Stimulated activated memory B cell treated with anti-CD40 and anti-IgM and Interleukin-4, amounts not matched to agents 10 μg/mL and 1 μg/mL and 100 μg/mL, for 72 hours (primary cell): ENCODE measurements at places on chromosomes 2 and 18.

GRCh38 chr2:207224381-207224780 lies 58.6 kb upstream of the KLF7 start:
- no peaks in the 10 kb centered on the region for H3K27me3 ChIP-seq
- no peak for ATAC-seq
- H3K27ac ChIP-seq = peak overlapping the region; percentile 69
- H3K4me3 ChIP-seq = no peak overlapping the region
- H3K4me1 ChIP-seq = peaks cover 41% of the 10 kb centered on the region

DNA sequence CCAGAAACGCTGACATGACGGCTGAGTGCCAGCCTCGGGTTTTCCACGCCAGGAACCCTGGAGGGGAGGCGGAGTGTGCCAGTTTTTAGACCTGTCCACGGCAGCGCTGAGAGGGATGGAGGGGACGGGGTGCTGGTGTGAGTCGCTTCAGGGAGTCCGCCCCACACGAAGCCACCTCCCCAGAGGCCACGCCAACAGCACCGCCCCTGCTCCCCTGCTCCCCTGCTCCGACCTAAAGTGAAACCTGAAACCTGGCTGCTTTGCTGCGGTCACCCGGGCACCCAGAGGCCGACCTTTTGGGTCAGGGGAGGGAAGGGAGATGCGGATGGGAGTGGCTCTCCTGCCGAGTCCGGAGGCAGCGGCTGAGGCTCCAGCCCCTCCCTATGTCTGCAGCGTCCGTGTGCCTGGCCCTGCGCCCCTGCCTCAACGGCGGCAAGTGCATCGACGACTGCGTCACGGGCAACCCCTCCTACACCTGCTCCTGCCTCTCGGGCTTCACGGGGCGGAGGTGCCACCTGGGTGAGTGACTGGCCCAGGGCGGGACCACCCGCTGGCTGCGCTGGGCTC lies 38.1 kb downstream of the SNED1 start:
- H3K36me3 ChIP-seq = peaks cover 10% of the 10 kb centered on the region
- H3K4me1 ChIP-seq = peaks cover 55% of the 10 kb centered on the region
- peak overlapping the region; percentile 84 for H3K27ac ChIP-seq
- H3K4me3 ChIP-seq = peak overlapping the region; percentile 92
- ATAC-seq = peak; percentile 85

- no peaks in the 10 kb centered on the region for H3K36me3 ChIP-seq
- no peak overlapping the region for H3K4me3 ChIP-seq
- ATAC-seq = no peak
- H3K27ac ChIP-seq = no peak overlapping the region
- H3K27me3 ChIP-seq = no peaks in the 10 kb centered on the region
Measured at GRCh38 chr2:62499430-62500060, 6.5 kb downstream of the TMEM17 start.

GRCh38 chr2:159091976-159092375 lies 123.5 kb downstream of the TANC1 start:
- H3K36me3 ChIP-seq = peaks cover 8% of the 10 kb centered on the region
- peak overlapping the region; percentile 36 for H3K27ac ChIP-seq
- no peaks in the 10 kb centered on the region for H3K27me3 ChIP-seq
- peak overlapping the region; percentile 2 for H3K4me3 ChIP-seq
- peaks cover 39% of the 10 kb centered on the region for H3K4me1 ChIP-seq

- no peaks in the 10 kb centered on the region for H3K4me1 ChIP-seq
- ATAC-seq = no peak
- H3K4me3 ChIP-seq = no peak overlapping the region
- no peaks in the 10 kb centered on the region for H3K36me3 ChIP-seq
- H3K27me3 ChIP-seq = no peaks in the 10 kb centered on the region
Measured at GRCh38 chr2:159172403-159172802, 114.1 kb downstream of the WDSUB1 start.

DNA sequence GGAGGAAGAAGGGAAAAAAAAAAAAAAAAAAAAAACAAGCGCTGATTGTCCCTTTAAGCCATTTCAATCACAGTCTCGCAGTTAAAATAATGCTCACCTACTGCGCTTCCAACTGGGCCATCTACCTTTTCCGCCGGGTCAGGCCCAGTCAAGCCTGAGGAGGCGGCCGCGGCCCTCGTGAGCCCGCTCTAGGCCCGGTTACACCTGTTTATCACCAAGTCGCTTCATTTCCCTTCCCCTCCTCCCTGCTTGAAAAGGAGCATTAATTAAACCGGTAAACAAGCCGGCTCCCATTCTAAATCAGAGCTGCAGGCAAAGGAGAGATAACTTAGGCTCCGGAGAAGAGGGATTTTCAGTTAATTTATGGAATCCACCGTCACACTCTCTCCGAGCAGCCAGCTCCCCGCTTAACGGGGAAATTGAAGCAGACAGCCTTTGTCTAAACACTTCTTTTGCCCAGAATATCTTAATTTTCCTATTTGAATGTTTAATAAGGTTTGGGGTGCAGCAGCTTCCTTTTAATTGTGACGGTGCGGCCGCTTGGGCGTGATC lies 140.1 kb upstream of the SIX3 start:
- H3K36me3 ChIP-seq = no peaks in the 10 kb centered on the region
- H3K4me3 ChIP-seq = peak overlapping the region; percentile 41
- H3K4me1 ChIP-seq = peaks cover 32% of the 10 kb centered on the region
- no peak overlapping the region for H3K27ac ChIP-seq

DNA sequence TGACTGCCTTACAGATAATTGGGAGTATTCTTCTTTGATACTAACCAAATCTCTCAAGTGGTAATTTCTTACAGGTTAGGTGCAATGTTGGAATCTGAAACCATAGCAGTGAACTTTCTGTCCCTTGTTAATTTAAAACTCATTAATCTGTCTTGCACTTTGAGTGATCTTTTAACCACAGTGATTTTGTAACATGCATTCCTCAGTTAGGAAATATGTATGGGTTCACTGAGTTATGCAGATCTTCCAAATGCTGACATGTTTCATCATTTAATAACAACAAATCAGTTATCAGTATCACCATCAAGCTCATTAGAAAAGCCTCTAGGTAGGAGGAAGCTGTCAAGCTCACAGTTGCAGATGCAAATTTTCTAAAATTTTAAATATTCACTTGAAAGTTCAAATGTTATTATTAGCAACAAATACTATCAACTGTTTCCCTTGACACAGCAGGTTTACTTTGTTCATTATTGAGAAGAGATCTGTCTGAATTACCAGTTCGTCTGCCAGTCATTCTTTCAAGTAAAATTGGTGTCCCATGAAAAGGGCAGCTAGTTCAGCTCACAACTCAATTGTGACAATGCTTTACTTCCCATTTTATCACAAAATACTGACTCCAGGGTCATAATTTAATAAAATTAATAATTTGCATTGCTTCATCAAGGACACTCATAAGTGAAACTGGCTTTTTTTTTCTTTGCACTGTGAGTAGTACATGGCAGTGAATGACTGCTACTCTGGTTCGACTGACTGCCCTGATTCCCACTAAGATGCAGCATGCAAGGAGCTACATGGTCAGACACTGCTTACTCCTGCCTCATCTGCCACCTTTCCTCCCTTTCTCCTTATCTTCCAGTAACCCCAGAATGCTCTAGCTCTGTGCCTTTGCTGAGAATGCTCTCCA lies 31.6 kb downstream of the SUCLG1 start:
- peaks cover 7% of the 10 kb centered on the region for H3K4me1 ChIP-seq
- no peak for ATAC-seq
- no peaks in the 10 kb centered on the region for H3K27me3 ChIP-seq
- H3K4me3 ChIP-seq = no peak overlapping the region
- peak overlapping the region; percentile 6 for H3K27ac ChIP-seq

DNA sequence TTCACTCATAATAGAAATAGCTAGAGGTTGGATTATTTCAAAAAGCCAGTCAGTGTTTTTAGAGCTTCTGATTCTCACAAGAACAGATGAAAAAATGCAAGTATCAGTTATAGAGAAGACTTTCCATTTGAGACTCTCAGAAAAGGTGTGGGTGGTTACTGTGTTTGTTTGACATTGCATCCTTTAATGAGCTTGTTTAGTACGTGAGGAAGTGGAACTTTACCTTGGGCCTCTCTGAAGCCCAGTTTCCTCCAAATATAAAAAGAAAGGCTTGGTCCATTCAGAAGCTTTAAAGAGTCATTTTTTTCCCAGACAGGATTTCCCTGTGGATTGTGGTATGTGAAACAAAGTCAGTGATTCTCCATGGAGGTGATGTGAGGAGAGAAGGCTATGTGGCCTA lies 89.9 kb upstream of the RANBP2 start:
- ATAC-seq = peak; percentile 83
- peak overlapping the region; percentile 73 for H3K27ac ChIP-seq
- H3K4me3 ChIP-seq = no peak overlapping the region
- H3K4me1 ChIP-seq = peaks cover 58% of the 10 kb centered on the region
- peaks cover 6% of the 10 kb centered on the region for H3K36me3 ChIP-seq
- no peaks in the 10 kb centered on the region for H3K27me3 ChIP-seq

- no peak overlapping the region for H3K4me3 ChIP-seq
- peak; percentile 20 for ATAC-seq
- no peaks in the 10 kb centered on the region for H3K4me1 ChIP-seq
- H3K27ac ChIP-seq = no peak overlapping the region
Measured at GRCh38 chr18:35817604-35818352, 154.7 kb upstream of the RMP24 start.

DNA sequence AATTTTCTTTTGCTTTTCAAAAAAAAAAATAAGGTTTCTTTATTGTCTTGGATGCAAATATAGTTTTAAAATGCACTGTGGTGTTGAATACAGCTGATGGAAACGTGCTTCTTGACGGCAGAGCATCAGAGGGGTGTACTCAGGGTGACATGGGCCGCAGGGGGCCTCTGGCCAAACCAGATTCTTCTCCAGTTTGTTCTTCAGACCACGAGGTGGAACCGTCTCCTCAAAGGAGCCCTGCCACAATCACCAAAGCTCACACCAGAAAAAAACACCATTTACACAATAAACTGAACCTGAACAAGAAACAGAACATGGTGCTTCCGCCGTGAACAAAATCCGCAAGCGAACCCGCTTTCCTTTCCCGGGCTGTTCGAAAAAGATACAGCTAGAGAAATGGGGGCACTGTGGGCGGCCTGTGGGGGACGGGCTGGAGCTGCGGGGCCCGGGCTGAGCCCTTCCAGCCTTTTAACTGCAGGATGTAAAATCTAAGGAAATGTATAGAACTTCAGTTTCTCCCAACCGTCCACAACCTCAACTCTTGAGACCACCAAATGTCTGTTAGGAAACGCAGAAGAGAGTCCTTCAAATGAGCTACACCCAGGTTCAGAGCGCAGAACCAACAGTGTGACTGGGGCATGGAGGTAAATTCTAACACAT lies 34.5 kb downstream of the PSMG2 start:
- ATAC-seq = no peak
- H3K4me3 ChIP-seq = no peak overlapping the region
- no peak overlapping the region for H3K27ac ChIP-seq
- H3K36me3 ChIP-seq = no peaks in the 10 kb centered on the region
- H3K27me3 ChIP-seq = no peaks in the 10 kb centered on the region

DNA sequence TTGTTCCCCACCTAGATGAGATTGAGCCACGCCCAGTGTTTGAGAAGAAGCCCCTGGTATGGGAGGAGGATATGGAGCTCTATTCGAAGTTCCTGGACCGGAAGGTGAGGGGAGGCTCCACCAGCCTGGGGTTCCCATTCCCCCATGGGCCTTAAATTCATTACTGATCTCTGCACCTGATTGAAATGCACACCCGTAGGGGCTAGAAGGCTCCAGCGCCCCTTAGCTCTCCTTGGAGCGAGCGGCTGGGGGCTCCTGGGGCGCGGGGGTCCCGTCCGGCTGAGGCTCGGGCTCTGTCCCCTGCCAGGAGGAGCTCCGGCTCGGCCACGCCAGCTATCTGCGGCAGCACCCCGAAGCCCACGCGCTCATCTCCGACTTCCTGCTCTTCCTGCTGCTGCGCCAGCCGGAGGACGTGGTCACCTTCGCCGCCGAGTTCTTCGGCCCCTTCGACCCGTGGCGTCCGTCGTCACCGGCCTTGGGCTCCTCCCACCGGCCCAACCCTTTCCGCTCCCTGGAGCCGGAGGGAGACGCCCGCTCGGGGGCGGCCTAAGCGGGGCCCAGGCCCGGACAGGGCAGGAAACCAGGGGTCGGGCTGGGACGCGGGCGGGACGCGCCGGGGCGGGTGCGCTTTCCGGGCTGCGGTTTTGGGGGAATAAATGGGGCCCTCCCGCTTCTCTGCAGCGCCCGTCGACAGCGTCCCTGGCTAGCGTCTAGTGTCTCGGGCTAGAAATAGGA lies 10.9 kb downstream of the CATIP start:
- ATAC-seq = peak; percentile 94
- H3K27me3 ChIP-seq = no peaks in the 10 kb centered on the region
- no peaks in the 10 kb centered on the region for H3K36me3 ChIP-seq
- H3K27ac ChIP-seq = peak overlapping the region; percentile 81

DNA sequence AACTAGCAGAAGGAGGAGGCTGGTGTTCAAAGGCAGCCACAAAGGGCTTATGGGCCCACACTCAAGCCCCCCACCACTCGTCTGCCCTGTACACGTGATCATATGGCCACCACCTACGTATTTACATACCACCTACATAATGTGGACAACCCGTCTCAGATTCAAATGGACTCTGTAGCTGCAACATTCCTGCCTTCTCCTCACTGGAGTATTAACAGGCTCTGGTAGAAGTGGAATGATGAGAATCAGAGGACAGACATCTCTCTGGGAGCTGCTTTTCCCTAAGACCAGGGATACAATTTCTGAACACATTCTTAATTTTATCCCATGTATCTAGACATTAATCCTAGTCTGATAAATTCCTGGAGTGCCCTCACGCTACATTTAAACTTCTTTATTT lies 9.5 kb upstream of the CETN1 start:
- H3K4me1 ChIP-seq = no peaks in the 10 kb centered on the region
- H3K4me3 ChIP-seq = no peak overlapping the region
- no peak for ATAC-seq
- peaks cover 8% of the 10 kb centered on the region for H3K27me3 ChIP-seq
- H3K27ac ChIP-seq = no peak overlapping the region

DNA sequence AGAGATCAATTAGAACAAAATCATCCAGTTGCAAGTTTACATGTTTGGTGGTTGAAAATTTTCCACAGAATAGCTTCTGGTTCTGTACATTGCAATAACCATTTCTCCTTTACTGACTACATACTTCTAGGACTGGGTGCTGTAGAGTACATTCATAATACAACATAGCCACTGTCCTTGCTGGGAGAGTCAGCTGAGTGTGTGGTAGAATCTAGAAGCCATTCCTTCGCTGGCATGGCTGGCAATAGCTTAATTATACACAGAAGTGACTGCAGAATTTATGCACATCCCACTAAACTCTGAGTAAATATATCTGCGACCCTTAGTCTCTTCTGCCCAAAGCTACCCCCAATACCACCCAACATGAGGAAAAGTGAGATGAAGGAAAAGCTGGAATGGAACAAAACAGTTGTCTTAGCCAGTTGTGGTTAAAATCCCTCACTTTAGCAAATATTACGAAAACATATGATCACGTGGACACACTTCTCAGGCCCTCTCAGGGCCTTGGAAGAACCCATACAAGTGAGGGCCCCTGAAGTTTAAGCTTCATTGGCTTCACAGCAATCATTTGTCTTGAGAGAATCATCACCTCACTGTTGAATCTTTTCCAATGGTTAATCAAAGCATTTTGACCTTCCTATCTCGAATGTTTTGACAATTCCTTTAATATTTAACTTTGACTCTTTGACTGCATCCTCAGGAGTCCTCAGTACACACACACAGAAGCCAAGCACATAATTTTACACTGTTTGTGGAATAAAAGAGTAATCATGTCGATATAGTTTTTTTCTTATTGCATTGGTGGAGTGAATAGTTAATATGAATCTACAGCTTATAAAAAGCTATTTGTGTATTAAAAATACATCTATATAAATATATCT lies 225.1 kb downstream of the ZNF385B start:
- no peak for ATAC-seq
- H3K27me3 ChIP-seq = no peaks in the 10 kb centered on the region
- H3K36me3 ChIP-seq = no peaks in the 10 kb centered on the region
- no peak overlapping the region for H3K27ac ChIP-seq
- H3K4me3 ChIP-seq = no peak overlapping the region
- H3K4me1 ChIP-seq = no peaks in the 10 kb centered on the region
